Upper lobe of right lung (tissue), 1 donor: ENCODE measurements at places on chromosomes 4 and X. TPM values are rescaled to one million over a fixed set of nuclear protein-coding genes. Genes with fewer than 3 reads are reported as not detected.
A peak's percentile ranks its signal among the peaks of the same experiment; 100 is the strongest.

DCX gene
- total RNA-seq, result not detected

LIMCH1 gene
- 369 TPM for total RNA-seq

KIF4A gene
- 0.75 TPM for total RNA-seq

MCF2 gene
- total RNA-seq, result not detected

NRK gene
- 1.3 TPM for total RNA-seq

AMBN gene
- not detected for total RNA-seq

REELD1 gene
- total RNA-seq, result 0.29 TPM

DOCK11 gene
- 55.0 TPM for total RNA-seq

HTN3 gene
- not detected for total RNA-seq

CASP6 gene
- 15.2 TPM for total RNA-seq

EREG gene
- 0.69 TPM for total RNA-seq

MAMLD1 gene
- total RNA-seq, result 5.0 TPM

GAGE12G gene
- total RNA-seq, result not detected

ADH7 gene
- total RNA-seq, result not detected

GRCh38 chr4:183435803-183436202 is 8.6 kb upstream of the CDKN2AIP start:
- no peak for DNase-seq

- DNase-seq, result no peak
Measured at GRCh38 chr4:124209211-124209610, 503.3 kb downstream of the ANKRD50 start.

GRCh38 chr4:139763205-139763604 is 97.6 kb downstream of the MGST2 start:
- DNase-seq, result no peak

DNA sequence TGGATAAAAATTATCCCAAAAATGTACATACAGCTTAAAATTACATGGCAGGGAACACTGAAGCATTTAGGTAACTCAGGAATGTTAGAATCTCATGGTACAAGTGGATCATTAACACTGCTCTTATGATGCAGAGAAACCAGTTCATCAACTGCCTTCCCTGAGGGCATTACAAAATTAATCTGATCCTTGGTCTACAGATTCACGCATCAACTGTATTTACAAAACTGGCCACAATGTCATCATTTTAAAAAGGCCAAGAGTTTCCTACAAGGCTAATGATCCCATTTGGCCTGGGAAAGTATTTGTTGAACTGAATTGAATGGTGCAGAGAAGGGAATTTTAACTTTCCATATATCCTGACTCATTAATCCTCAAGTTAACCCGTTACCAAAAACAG is 84.6 kb downstream of the TSPAN5 start:
- no peak for DNase-seq

- DNase-seq, result peak; percentile 33
Measured at GRCh38 chr4:143046454-143046853, 138.3 kb upstream of the USP38 start.

GRCh38 chr4:152652102-152652501 is 27.7 kb downstream of the TMEM154 start:
- no peak for DNase-seq

- no peak for DNase-seq
Measured at GRCh38 chrX:11537141-11537540, 128.6 kb downstream of the ARHGAP6 start.

- DNase-seq, result no peak
Measured at GRCh38 chr4:152479428-152480026, 56.4 kb downstream of the FBXW7 start.

DNA sequence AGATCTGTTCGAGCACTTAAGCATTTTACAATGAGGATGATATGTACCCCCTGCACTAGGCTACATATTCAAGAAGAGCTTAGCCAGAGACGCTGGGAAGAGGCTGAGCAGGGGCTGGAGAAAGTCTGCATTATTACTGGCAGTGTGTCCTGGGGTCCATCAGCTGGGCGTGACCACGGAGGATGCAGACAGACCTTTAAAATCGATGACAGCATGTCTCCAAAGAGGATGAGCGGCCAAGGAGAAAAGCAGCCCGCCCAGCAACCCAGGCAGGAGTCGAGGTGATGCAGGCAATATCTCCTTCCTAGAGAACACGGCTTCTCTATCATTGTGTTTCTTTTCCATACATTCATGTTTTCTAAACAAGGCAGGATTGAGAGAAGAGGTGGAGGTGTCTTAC is 300.7 kb downstream of the USP46 start:
- no peak for DNase-seq

DNA sequence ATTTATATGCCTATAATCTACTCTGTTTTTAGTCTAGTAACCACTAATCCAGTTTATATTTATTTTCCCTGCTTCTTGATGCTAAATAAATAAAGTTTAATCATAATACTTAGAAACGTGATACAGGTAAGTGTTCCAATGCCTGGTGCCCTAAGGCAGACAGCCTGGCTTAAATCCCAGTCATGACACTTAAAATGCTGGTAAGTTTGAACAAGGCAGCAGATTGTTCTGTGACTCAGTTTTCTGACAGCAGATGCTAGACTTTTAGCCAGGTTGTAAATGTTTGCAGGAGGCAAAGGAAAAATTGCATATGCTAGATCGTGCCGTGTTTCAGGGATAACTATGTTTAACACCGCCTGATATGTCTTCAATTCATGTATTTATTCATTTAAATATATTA is 2661.6 kb downstream of the PCDH7 start:
- no peak for DNase-seq

- no peak for DNase-seq
Measured at GRCh38 chrX:149831473-149831872, 49.5 kb upstream of the MAGEA8 start.

DNA sequence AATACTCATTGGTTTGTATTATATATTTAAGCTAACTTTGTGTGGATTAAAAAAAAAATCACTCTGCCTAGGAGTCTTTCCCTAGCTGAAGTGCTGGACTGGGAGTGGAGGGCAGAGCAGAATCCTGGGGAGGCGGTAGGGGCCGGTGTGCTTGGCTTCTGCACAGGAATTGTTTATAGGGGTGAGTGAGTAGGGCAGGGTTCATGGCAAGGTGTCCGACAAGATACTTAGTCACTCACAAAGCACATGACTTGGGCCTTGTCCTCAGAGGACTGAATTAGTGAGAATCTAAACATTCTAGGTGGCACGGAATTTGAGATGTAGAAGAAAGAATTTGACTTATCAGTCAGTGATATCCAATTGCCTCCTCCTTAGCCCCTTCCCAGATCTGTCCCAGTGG is 32.2 kb downstream of the FNIP2 start:
- DNase-seq, result no peak

- DNase-seq, result peak; percentile 48
Measured at GRCh38 chrX:77160301-77160700, 286.9 kb upstream of the FGF16 start.

DNA sequence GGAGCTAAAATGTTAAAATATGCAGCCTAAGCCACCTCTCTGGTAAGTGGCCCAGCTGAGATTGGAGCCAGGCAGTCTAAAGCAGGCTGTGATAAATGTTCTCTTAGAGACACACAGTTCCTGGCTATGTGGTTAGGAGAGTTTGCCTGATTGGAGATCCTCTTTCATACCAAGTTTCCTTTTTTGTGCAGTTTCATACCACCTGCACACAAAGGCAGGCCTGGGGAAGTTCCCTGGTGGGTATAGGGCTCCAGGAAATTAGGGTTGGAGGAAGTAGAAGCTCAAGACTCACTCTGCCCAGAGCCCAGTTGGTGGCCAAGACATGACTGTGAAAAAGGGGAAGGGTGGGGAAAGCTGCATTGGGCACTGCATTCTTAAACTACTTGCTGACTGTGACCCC is 16.9 kb downstream of the CYBB start:
- no peak for DNase-seq

- no peak for DNase-seq
Measured at GRCh38 chrX:47596256-47596655, 14.0 kb downstream of the TIMP1 start.

DNA sequence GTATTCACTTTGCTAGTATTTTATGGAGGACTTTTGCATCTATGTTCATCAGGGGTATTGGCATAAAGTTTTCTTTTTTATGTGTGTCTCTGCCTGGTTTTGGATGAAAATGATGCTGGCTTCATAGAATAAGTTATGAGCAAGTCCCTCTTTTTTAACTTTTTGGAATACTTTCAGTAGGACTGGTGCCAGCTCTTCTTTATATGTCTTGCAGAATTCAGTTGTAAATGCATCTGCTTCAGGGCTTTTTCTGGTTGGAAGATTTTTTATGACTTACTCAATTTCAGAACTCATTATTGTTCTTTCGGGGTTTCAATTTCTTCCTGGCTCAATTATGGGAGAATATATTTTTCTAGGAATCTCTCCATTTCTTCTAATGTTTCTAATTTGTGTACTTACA is 9.1 kb upstream of the CSN2 start:
- no peak for DNase-seq

DNA sequence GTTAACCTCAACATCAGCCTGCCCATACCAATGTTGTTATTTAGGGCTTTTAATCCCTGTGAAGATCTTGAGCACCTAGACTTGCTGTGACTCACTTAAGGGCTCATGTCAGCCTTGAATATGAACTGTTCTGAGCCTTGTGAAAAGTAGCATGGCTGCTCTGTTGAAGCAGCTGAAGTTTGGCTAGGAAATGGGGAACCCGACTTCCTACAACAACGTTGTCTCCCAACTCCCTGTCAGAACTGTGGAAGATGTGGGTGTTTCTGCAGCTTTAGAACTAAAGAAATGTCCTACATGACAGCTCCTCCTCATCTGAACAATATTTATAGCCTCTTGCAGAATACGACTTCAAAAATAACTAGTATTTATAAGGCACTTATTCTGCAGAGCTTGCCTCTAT is 27.5 kb downstream of the STOX2 start:
- DNase-seq, result no peak
